ENCODE measurements at places on chromosomes 5 and 9.

DNA sequence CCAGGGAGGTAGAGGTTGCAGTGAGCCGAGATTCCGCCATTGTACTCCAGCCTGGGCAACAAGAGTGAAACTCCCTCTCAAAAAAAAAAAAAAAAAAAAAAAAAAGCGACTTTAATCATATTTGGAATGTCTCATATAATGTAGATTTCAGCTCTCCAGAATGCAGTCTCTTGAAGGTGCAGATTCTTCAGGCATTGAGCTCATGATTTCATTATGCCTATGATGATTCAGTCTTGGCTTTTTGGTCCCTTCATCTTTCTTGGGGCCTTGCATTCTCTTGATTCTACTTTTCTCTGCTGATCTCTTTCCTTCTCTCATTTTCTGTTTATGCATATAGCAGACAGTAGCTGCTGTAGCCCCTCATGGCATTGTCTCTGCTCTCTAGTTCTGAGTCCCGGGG, 22.9 kb downstream of the KDM4C start:
- DNase-seq, result no peak

DNA sequence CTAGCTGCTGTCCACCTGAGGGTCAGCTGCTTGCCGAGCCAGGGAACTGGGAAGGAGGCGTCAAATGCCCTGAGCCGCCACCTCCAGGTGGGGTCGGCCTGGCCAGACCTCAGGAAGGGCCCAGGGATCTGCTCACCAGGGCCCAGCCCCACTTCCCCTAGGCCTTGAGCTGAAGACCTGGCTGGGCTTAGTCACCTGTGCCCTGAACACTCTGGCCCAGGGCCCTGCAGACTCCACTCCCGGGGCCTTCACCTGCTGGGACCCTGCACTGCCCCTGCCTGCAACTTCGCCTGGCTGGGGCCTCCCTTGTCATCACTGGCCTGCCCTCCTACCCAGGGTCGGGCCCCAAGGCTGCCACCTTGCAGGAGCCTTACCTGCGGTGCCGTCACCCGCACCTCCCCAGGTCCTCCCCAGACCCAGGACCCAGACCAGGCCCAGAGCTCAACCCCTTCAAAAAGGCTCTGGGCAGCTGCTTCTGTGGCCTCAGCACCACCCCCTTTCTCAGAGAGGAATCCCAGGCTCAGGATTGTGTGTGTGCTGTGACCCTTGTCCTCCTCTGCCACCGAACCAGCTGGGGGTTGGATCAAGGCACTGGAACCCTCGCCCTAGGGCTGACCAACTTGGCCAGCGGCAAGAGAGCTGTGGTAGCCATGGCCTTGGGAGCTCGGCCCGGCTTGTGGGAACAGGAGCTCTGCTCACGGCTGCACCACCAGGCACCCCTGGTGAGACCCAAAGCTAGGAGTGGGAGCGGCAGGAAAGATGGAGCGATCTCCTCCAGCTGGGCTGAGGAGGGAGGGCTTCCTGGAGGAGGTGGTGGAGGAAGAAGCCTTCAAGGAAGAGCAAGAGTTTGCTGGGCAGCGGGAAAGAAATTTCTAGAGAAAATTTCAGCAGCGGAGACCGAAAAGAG, 1.2 kb upstream of the NELFB start:
- no peak for DNase-seq

DNA sequence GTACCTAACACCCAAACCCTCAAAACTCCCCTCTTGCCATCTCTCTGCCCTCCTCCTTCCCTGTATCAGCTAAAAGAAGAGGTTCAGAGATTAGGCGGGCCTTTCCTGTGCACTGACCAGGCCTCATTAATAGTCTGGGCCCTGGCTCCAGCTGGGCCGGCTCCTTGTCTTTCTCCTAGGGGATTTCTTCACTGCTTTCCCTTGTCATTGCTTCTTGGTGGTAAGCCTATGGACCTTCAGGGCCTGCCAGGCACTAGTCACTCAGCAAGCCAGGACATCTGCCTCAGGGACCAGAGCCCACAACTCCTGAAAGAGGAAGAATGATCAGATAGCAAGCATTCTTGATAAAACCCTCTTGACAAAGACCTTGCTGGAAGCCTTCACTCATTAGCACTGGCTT, 50.9 kb downstream of the MRRF start:
- no peak for DNase-seq

DNA sequence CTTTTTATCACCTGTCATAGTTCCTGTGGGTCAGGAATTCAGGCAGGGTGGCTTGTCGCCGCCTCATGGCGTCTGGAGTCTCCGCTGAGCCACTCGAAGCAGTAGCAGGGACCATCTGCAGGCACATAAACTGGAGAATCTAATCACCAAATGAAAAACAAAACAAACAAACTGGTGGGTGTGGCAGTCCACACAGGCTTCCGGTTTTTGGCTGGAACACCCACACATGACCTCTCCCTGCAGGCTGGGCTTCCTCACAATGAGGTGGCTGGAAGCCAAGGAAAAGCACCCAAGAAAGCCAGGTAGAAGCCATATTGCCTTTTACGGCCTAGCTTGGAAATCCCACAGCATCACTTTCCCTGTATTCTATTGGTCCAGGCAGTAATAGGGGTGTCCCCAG, 197.0 kb downstream of the SYK start:
- DNase-seq, result no peak

GRCh38 chr5:159034083-159034824, 65.5 kb downstream of the EBF1 start:
- DNase-seq, result no peak

DNA sequence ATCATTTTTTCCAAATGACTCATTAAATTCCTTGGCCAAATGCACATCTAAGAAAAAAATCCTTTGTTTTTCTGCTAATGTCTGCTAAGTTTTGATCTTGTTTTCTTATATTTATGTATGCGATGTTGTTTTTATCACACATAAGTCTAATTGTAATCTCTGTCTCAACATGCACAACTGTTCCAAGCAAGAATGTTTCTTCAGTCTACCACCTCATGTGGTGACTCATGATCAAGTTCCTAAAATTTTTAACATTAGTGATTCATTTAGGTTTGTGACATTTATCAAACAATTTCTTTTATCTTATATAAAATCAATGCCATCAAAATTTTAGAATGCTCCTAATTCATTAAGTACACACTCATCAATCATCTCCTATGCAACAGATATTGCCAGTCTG, 763.9 kb upstream of the FAM174A start:
- no peak for DNase-seq

- DNase-seq, result no peak
Measured at GRCh38 chr5:140176031-140176387, 1.0 kb downstream of the CYSTM1 start.

DNA sequence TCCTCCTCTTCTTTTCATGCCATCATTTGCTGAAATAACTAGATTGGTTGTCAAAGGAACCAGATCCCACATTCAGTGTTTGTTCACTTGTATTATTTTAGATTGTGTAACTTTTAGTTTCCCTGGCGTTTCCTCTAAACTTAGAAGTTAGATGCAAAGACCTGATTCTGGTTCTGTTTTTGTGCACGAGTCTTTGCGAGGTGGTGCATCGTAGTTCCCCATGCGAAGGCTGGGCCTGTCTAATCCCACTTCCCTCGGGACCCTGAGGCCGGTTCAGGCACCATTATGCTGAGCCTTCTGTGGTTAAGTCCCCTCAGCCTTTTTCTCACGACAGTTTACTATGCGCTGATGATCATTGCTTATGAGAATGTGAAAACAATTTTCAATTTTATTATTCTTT, 219.1 kb upstream of the OTULINL start:
- no peak for DNase-seq

GRCh38 chr9:89428901-89429890, 68.7 kb downstream of the SEMA4D start:
- peak; percentile 83 for DNase-seq

GRCh38 chr5:88952996-88953643, 70.1 kb upstream of the MEF2C start:
- no peak for DNase-seq

DNA sequence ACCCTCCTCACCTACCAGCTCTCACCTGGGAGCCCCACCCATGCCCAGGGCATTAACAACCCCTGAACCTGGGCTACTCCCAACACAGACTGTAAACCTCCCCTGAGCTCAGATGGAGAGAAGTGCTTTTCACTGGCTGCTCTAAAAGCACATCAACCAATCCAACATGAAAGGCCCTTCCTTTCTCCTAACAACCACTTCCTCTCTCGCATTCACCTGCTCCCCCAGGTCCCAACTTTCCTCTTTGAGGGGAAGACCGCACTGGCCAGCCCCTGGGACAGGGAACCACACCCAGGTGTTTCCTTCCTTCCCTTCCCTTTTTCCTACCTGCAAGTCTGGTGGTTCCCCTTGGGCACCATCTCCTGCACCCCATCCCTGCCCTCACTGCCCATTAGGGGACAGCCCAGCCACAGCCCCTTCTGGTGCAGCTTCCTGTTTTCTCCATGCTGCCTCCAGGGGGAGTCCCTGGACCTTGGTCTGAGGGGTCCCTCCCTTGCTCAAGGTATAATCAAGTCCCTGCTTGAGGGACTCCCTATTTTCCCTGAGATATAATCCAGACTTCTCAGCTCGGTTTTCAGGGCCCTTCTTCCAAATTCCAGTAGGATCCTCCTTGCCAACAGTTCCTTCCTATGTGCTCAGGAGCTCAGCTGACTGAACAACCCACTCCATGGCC, 30.5 kb upstream of the DAB2IP start:
- DNase-seq, result peak; percentile 20

DNA sequence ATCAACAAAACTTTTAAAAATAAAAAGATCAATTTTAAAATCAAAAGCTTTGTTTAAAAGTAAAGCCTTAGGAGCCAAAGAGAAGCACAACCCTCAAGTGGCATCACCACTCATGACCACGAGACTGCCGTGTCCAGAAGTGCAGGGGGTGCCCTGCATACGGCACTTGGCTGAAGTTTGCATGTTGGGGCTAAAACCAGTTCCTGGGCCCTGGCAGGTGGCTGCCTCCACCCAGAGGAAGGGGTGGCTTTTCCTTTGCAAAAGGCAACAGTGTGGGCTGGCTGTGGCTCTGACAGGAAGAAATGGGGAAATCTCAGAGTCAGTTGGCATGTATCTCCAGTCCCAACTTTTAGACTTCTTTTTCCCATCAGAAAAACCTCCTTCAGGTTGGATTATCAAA, 15.3 kb downstream of the TRMO start:
- no peak for DNase-seq

DNA sequence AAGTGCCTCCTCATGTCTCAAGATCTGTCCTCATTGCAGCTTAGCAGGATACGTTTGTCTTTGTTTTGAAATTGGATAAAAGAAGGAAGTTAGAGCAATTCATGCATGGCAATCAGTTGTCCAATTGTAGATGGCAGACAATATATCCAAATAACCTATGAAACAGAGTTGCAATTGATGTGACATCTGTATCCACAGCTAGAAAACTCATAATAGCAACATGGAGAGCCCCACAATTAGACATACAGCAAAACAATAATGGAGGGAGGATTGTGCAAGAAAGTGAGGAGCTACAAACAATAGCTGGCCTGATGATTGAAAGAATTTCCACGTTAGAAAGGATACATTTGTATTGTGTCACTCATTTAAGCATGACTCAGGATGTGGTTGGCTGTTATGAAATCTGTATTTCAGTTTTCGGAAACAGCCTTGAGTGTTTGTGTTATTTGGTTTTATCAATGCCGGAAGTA, 132.0 kb downstream of the FAM174A start:
- DNase-seq, result no peak

GRCh38 chr9:20651939-20652338, 29.6 kb upstream of the MLLT3 start:
- no peak for DNase-seq

DNA sequence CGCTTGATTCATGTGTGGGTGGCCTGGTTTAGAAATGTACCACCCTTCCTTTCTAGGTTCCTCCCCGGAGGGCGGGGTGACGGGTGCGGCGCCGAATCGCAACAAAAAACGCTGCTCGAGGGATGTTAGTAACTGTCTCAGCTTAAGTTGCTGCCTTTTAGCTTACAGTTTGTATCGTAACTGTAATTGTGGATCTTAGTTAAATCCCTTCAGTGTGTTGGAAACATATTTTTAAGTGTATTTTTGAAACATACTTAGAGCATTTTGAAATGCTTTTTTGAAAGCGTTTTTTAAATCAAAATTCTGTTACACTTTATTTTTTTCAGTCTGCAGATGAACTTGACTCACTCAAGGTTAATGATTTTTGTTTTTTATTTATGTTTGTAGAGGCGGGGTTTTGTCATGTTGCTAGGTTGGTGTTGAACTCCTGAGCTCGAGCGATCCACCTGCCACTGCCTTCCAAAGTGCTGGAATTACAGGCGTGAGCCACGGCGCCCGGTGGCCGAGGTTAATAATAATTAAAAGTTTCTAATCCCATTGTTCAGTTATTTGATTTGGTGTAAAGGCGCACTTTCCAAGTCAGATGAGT, 997 bp upstream of the CHD1 start:
- no peak for DNase-seq

DNA sequence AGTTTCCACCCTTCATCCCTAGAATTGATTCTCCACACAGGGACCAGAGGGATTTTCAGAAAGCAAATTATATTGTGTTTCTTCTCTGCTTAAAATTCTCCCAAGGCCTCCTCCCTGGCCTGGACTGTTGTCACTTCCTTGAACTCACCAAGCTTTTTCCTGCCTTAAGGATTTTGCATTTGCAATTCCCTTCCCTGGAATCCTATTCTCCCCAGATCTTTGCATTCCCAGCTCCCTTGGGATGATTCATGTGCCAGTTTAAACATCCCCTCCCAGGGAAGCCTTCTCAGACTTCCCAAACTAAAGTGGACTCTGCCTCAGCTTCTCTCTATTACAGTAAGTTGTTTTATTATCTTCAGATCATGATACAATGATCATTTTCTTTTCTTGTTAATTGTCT, 35.2 kb upstream of the PDE8B start:
- DNase-seq, result no peak

DNA sequence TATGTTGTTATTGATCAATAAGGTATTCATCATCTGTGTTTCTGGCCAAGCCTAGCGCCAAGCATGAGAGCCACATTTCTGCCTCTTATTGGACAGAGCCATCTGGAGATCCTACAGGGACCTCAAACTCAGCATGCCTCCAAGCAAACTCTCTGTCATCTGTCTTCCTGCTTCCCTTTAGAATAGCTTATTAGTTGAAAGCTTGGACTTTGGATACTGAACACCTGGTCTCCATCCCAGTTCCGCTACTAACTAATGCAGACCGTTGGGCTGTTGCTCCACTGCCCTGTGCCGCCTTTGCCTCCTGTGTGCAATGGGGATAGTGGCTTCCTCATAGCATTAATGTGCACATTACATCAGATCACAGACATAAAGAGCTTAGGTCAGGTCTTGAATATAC, 65.5 kb downstream of the MAP1B start:
- DNase-seq, result no peak

GRCh38 chr5:150122158-150122510, 33.5 kb downstream of the PDGFRB start:
- DNase-seq, result peak; percentile 55

GRCh38 chr9:5756633-5757032, 76.3 kb downstream of the ERMP1 start:
- DNase-seq, result no peak

All from activated CD8-positive, alpha-beta T cell treated with anti-CD3 and anti-CD28 coated beads for 36 hours (primary cell).